Adrenal gland (tissue), 19 donors: ENCODE measurements at places on chromosomes 6 and 20. TPM values are rescaled to one million over a fixed set of nuclear protein-coding genes. Genes with fewer than 3 reads are reported as not detected.

The IRF4 gene
- 0.17 TPM for polyA plus RNA-seq

The NT5E gene
- 3.2 TPM for polyA plus RNA-seq

The FOXF2 gene
- polyA plus RNA-seq = 0.46 TPM

The F13A1 gene
- 41.7 TPM for polyA plus RNA-seq

The SLC44A4 gene
- 5.1 TPM for polyA plus RNA-seq

The PHACTR3 gene
- 1.8 TPM for polyA plus RNA-seq

The WFDC12 gene
- not detected for polyA plus RNA-seq

The ZC3H12D gene
- polyA plus RNA-seq = 2.5 TPM

The KIAA1755 gene
- 0.42 TPM for polyA plus RNA-seq

The CLDN20 gene
- not detected for polyA plus RNA-seq

The GHRH gene
- polyA plus RNA-seq = 0.91 TPM

The WFDC10B gene
- polyA plus RNA-seq = not detected

The MTFR2 gene
- 0.82 TPM for polyA plus RNA-seq
